Hematopoietic multipotent progenitor cell treated with erythropoietin and hydrocortisone succinate and interleukin-3 and kit ligand, for 4 days (in vitro differentiated cells): ENCODE measurements at places on chromosomes 2 and 18.

- DNase-seq: no peak
These were observed 85.1 kb downstream of the GREB1L start for GRCh38 chr18:21327101-21327500.

DNA sequence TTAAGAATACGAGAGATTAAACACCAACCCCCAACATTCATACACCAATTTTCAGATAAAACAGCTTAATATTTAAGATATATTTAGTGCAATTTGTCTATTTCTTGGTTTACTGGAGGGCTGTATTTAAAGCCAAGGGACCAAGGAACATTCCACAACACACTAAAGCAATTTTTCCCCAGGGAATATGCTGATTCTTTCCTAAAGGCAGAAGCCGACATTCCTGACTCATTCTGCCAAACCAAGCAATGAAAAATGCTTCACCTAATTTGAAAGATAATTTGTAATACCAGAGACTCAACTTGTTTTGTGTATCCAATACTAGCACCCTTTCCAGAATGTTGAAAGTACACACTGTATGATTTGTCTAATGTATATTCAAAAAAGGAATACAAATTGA is 1267.6 kb upstream of the PIK3C3 start:
- DNase-seq: no peak

GRCh38 chr2:133266041-133266925 is 302.0 kb downstream of the NCKAP5 start:
- DNase-seq: peak; percentile 1

DNA sequence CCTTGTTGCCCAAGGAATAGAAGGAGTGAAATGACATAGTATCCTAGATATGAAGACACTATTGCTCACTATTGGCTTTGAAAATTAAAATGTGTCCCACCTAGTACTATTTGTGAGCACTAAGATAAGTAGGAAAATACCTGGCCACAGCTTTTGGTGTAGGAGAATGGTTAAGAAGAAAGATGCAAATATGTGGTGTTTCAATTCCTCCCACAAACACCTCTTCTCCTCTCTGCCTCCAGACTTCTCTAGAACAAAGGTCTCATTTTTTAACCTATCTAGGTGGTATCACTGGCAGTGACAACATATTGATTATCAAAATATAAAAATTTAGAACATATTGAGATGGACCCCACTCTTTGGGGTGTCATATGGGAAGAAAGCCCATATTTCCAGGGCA is 929.9 kb upstream of the FANCL start:
- DNase-seq: no peak

- DNase-seq: peak; percentile 27
These were observed 7.5 kb upstream of the GBX2 start for GRCh38 chr2:236175548-236176150.

DNA sequence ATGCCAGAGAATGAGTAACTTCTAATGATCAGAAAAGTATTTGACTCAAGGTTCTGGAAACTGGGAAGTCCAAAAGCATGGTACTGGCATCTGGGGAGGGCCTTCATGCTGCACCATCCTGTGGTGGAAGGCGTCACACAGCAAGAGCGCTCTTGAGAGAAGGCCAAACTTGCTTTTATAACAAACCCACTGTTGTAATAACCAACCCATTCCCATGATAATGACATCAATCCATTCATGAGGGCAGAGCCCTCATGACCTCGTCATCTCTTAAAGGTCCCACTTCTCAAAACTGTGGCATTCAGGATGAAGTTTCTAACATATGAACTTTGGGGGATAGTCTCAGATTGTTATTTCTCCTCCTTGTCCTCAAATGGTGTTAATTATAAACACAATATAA is 67.8 kb downstream of the COA5 start:
- DNase-seq: no peak
